T-helper 9 cell (primary cell): ENCODE measurements at places on chromosomes 1 and 21.

DNA sequence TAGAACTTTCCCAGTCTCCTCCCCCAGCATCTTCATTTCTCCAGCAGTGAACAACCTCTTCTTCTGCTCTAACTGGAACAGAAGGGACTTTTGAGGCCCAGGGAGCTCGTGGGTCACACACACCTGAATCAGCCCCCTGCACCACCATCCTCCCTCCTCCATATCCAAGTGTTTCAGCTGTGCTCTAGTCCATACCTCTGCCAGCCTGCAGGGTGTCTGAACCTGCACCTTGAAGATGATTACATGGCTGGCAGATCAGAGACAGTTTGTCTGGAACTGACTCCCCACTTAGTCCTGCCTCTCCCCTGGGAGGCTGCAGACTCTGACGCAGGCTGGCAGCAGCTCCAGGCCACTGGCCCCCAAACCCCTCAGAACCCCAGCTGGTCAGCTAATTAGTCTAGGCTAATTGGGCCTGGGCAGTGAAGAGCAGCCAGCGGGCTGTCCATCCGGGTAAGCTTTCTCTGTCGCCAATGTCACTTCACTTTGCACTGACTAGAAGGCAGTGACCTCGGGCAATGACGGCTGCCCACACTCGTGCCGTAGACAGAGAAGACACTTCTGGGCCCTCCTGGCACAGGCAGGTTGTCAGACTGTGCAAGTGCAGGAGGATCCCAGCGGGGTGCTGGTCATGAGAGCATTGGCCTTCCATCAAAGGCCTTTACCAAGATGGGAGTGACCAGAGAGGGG, 12.2 kb downstream of the CAMK1G start:
- DNase-seq, result no peak

DNA sequence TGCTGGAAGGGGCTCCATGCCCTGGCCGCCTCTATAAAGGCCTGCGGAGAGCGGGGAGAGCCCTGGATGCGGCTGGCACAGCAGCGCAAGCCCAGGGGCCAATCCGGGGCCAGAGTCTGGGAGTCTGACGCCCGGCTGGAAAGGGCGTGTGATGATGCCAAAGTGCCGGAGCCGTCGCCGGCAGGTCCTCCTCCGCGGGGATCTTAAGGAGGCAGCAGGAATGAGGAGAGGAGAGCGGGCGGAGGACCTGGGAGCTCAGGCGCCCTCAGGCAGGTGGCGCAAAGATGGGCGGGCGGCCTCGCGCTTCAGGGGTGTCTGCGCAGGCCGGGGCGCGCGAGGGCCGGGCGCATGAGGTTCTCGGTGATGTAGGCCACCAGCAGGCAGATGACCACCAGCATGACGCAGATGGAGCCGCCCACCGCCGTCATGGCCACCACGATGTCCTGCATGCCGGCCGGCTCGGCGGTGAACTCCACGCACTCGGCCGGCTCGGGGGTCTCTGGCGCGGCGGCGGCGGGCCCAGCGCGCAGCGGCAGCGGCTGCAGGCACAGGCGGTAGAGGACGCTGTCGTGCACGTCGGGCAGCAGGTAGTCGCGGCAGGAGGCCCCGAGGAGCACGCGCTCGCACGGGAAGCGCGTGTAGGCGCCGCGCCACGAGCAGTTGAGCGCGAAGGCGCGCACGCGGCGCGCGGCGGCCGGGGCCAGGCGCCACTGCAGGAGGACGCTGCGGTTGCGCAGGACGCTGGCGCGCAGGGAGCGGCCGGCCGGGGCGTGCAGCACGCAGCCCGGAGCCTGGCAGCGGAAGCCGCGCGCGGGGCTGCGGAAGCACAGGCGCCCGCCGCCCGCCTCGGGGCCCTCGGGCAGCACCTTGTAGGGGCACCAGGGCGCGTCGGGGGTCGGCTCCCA, 653 bp downstream of the FNDC10 start:
- DNase-seq, result no peak

DNA sequence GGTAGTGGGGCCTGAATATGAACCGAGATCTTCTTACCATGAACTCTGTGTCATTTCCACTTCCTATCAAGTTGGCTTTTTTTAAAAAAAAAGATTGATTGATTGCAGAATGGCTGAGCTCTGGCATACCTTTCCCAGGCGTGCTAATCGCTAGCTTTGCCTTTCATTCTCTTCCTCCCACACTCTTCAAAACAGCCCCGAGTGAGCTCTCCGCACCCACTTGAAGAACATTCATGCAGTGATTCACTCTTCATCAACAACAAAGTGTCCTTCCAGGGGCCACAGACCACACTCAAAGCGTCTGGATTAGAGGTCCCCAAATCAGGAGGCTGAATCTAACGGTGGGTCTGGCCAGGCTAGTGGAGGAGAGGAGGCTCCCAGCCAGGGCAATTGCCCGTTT, 96.3 kb upstream of the GALNT2 start:
- DNase-seq, result no peak

DNA sequence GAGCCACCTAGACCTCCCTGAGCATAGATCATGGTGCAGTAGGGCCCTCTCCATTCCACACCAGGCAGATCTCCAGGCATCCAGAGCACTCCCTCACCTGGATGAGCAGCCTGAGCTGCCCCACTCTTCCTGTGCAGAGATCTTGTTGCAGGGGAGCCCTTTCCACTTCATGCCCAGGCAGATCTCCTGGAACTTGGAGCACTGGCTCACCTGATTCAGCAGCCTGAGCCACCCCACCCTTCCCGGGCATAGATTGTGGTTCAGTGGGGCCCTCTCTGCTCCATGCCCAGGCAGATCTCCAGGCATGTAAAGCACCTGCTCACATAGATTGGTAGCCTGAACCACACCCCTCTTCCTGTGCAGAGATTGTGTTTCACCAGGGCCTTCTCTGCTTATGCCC, 78.0 kb downstream of the SEC16B start:
- DNase-seq, result no peak

DNA sequence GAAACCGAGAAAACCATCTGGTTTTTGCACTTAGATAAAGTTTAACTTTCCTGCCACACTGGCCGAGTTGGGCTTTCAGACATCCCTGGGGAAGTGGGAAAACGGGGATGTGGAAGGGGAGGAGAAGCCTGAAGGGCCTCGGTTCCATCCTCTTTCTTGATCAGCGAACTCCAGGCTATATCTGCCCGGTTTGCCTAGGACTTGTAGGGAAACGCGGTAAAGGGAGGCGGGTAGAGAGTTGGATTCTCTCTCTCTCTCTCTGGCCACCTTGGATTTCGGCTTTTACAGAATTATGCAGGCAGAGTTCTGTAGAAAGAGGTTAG, 4.6 kb upstream of the LHX8 start:
- DNase-seq, result no peak

GRCh38 chr1:223720971-223721591, 8.7 kb downstream of the CAPN2 start:
- no peak for DNase-seq

- no peak for DNase-seq
These were observed 99.7 kb upstream of the DYNLT5 start for GRCh38 chr1:66652556-66652955.

GRCh38 chr1:111976332-111976731, 13.1 kb downstream of the KCND3 start:
- DNase-seq, result no peak

- DNase-seq, result no peak
These were observed 6.4 kb downstream of the LAMC1 start for GRCh38 chr1:183029591-183030000.

- no peak for DNase-seq
These were observed 552.9 kb downstream of the LTN1 start for GRCh38 chr21:28439788-28440187.
